Stimulated activated CD4-positive, alpha-beta T cell treated with anti-CD3 and anti-CD28 coated beads, Interleukin-12 subunit alpha, Interleukin-12 subunit beta, amount 100 ng/mL, for 24 hours (primary cell): ENCODE measurements at places on chromosomes 5 and 9.

- DNase-seq, result no peak
Measured at GRCh38 chr5:10584714-10585517, 21.0 kb downstream of the ANKRD33B start.

DNA sequence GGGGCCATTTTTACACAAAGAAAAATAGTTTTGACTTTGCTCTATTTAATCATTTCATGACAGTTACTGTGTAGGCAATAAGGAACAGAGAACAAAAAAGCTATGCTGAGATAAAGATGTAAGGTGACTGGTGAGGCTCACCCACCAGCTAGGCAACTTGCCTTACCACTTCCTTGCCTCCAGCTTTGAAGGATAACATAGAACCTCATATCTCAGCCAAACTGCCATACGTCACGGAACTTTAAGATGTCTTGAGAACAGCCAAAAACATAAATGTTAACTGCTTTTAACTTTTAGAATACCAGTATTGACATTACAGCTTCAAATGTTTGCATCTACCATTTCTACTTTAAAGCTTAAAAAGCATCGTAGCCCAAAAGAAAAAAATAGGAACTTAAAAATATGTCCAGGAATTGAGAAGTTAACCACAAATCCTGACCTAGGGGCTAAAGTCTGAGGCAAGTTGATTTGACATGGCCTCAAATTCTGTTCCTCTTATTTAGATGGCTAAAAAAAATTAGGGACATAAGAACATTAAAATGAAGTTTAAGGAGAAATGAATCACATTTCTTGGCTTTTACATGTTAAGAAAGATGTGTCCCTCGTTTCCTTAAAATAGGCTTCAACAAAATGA lies 7.7 kb upstream of the GCNT4 start:
- DNase-seq, result no peak

DNA sequence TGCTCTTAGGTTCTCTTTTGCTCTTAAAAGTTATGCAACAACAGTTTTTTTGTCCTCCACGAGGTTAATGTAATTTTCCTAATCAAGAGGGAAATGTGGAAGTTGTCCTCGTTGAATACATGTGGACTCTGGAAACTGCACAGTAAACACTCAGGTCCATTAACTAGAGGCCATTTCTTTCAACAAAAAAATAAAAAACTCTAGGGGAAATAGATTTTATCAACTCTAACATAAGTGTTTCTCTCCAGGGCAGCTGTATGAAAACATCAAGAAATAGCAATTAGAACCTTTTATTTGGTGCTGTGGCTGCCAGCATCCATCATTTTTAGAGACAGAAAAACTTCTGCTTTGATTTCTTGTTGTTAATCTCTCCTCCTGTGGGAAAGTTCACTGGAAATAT lies 288.6 kb downstream of the ICE1 start:
- DNase-seq, result no peak

DNA sequence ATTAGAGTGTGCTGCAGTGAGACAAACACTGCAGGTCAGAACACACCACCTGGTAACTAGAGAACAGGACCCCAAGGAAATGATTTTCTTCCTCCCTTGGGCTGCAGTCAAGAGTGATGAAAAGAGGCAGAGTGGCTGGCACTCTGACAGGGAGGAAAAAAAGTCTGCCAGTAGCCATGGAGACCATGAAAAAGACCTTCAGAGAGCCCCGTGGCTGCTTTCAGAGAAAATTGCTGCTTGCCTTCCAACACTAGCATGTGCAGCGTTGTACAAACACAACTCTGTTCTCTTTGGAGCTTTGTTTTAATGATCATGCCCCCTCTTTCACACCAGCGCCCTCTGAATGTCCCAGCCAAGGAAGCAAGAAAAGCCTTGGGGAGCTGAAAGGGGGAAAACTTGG lies 68.8 kb downstream of the ANKRD55 start:
- no peak for DNase-seq

GRCh38 chr5:17151686-17152085 lies 65.7 kb upstream of the BASP1 start:
- DNase-seq, result no peak

DNA sequence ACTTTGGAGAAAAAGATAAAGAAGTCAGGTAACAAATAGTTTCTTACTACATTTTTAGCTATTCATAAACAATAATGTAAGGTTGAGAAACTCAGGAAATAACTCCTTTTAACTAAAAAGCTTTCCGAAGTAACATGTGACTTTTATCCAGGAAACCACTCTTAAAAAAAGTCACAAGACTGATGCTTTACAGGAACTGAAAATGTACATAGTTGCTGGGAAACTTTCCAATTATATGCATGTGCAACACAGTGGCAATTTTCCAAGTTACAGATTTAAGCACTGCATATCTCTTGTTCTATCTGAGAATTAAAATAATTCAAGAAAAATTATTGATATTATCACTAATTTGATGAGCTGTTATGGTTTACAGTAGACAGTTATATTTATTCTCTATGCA lies 105.2 kb downstream of the CDH10 start:
- DNase-seq, result no peak

DNA sequence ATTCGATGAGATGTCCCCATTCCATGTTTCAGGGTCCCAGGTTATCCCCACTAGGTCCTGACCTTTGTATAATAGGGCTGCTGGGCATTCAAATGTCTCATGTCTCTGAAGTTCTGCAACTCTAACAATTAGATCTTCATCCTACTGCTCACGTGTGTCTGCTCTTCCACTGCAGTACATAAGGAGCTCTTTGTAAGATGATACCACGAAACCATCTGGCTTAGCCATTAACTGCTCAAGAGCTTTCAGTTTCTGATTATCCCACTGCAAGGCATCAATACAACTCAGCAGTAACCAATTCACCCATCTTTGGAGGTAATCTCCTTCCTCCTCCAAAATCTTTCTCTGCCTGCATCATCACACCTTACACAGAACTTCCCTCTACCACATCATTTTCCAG lies 49.9 kb upstream of the PPP2CA start:
- DNase-seq, result no peak

DNA sequence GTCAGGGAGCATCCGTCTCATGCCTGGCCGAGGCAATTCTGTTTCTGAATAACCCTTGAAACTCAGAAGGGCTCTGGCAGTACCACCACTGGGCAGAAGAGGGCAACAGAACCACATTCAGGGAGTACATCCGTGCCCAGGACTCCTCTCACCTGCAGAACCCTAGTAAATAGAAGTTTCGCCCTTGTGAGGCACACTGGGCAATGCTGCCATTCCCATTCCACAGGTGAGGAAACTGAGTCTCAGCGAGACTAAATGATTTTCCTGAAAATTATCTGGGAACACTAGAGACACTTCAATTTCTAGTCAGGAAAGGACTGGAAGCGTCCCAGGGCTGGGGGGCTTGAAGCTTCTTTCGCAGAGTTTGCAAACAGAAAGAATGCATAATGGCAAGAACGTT lies 74.7 kb downstream of the FGF1 start:
- peak; percentile 73 for DNase-seq

- DNase-seq, result no peak
Measured at GRCh38 chr5:6493681-6494454, 45.2 kb downstream of the UBE2QL1 start.
